CD4-positive, alpha-beta T cell treated with Interleukin-17A for 4 hours (primary cell): ENCODE measurements at places on chromosomes 3 and 15.
A peak's percentile ranks its signal among the peaks of the same experiment; 100 is the strongest.

DNA sequence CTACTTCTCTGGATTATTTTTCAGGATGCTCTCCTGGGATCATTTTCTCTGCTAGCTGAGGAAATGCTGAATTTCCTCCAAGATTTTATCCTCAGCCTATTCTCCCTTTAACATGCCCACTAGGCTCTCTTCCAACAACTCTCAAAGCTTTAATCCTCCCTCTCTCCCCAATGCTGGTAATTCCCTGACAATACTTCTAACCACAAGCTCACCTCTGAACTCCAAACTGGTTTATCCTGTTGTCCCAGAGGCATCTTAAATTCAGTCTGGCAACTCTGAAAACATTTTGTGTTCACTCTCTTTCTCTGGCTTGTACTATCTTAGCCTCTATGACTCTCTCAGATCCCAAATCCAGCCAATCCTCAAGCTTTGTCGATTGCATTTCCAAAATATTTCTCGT is 490.3 kb downstream of the MECOM start:
- DNase-seq = no peak

DNA sequence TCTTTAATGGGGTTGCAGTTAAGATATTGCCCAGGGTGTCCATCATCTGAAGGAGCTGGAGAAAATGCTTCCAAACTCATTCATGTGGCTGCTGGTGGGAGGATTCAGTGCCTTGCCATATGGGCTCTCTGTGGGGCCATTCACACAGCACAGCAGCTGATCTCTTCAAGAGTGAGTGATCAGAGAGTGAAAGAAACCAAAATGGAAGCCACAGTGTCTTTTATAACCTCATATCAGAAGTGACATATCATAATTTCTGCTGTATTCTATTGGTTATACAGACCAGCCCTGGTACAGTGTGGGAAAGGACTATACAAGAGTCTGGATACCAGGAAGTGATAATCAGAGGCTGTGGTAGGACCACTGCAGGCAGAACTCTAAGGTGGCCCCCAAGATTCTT is 33.6 kb downstream of the HHLA2 start:
- no peak for DNase-seq

- DNase-seq = no peak
Measured at GRCh38 chr3:144564011-144564410, 592.4 kb downstream of the DIPK2A start.

- no peak for DNase-seq
Measured at GRCh38 chr3:98048586-98048985, 13.5 kb upstream of the GABRR3 start.

DNA sequence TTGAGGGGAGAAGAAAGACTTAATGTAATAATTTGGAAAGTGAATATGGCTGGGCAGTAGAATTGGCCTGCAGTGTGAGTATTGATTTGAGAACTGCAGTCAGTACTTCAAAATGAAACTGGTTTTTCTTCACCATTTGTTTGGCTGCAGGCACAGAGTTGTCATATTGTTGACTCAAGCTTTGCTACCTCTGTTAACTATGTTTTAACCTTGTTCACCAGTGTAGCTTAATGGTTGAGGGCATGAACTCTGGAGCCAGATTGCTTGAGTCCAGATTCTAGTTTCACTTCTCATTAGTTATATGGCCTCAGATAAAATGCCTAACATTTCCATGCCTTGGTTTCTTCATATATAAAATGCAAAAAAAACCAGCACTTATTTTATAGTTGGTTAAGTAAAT is 64.1 kb downstream of the CFAP44 start:
- no peak for DNase-seq

DNA sequence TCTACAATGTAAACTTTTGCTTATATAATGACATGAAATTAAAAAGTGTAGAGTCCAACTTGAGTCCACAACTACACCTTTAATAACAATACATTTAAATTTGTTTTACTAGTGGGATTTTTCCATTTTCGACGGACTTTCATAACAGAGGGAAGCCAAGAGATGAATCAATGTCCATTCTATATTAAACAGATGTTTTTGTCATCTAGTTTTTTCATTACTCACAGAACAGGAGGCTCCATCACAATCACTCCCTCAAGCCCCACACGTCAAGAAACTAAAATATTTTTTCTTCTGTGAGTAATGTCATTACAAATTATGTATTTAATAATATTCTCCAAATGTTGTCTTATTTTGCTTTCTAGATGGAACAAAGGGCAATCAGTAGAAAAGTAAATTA is 932.9 kb downstream of the ROBO1 start:
- no peak for DNase-seq

GRCh38 chr15:49558929-49559328 is 61.7 kb downstream of the FAM227B start:
- no peak for DNase-seq

DNA sequence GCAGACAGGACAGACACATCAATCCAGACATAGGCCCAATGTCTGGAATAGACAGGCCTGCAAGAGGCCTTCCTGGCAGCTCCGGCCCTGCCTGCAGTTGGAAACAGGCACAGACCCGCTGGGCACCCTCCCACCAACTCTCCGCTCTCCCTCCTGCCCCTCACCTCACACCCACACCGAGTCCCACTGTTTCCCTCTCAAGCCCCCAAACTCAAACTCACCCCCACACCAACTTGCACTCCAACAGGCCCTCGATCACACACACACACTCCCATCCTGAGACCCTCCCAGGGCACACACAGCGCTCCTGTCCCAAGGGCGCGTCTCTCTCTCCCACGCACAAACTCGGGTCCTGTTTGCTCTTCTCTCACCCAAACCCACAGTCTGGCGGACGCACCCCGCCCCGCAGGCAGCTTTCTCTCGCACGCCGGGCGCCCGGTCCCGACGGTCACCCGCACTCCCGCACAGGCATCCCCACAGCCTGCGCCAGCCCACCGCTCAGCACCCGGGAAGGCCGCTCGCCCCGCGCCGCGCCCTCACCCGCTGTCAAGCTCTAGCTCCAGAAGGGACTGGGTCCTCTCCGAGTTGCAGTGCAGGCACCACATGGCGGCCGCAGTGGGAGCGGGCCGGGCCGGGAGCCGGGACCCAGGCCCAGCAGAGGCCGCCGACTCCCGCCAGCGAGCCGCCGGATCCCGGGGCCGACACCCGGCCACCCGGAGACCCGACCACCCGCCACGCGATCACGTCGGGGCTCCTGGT is 106.2 kb downstream of the IQSEC1 start:
- DNase-seq = peak; percentile 26

DNA sequence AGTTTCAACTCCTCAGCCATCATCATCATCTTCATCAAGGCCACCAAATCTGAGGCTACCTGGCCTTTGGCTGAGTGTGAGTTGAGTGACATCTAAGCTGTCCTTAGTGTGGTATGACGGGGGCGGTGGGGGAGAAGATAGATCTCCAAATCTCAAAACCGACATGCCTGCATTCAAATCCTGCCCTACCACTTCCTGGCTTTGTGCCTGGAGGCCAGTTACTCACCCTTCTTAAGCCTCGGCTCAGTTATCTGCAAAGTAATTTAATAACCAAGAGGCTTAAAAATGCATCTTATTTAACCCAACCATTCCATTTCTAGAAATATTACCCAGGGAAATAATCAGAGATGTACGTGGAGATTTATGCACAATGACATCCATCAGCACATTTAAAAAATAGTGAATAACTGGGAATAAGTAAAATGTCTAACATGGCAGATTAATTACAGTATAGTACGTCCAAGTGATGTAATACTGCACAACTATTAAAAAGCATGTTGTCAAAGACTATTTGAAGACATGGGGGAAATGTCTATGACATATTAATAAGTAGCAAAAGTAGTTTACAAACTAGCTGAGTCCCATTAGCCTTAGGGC is 167.4 kb downstream of the NTRK3 start:
- no peak for DNase-seq

DNA sequence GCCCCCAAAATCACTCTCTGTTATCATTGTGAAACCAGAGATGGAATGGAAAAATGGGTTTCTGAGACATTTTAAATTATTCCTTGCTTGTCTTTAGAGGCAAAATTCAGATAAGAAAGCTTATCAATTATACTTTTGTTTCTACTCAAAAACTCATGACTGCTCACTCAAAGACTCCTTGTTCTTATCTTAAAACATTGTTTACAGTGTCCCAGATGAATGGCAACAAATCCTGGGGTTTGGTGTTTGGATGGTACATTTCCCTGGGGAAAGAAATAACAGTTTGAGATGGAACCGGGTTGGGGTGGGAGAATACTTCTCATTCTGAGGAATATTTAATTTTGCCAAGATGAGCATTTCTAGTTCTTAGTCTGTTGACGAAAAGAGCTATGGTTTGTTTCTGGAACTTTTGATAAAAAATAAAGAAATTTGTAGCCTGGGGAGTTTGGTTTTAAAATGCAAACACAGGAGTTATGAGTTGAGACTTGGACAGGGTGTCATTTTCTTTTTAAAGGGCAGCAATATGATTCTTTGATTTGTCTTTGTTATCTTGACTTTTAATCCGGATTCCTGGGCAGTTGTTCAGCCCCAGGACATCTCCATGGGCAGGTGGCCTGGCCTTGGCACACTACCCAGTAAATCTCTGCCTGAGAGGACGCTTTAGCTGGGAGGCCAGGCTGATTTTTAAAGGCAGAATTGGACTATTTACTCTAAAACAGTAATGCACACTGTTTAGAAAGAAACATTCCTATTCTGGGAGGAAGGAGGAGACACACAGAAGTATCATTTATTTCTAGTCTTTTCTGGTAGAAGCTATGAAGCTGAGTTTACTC is 32.4 kb downstream of the BTD start:
- DNase-seq = no peak

- DNase-seq = peak; percentile 80
Measured at GRCh38 chr3:42501681-42502428, 588 bp upstream of the VIPR1 start.

GRCh38 chr3:169965562-169966427 is 812 bp upstream of the SEC62 start:
- DNase-seq = peak; percentile 8

GRCh38 chr3:51673181-51673801 is 2.2 kb downstream of the TEX264 start:
- DNase-seq = no peak

- no peak for DNase-seq
Measured at GRCh38 chr3:26574766-26575165, 47.8 kb upstream of the LRRC3B start.

DNA sequence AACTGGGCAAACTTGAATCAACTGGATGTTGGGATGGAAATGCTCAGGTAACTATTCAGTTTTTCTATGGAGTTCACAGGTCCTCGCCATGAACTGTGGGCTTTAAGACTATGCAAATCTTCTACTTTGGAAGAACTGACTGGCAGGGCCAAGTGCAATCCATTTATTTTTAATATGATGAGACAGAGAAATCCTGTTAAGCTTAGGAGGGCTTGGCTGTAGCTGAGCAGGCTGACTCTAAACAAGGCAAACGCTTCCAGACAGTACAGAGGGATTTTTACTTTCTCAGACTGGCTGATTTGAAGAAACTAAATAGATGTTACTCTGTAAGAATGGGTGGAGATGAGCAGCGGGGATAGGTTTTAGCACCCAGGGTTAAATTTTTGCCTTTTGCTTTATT is 194.2 kb upstream of the ICE2 start:
- no peak for DNase-seq
